Hematopoietic multipotent progenitor cell treated with erythropoietin and hydrocortisone succinate and interleukin-3 and kit ligand, for 4 days (in vitro differentiated cells): ENCODE measurements at places on chromosomes 11 and 22.

- no peak for DNase-seq
These were observed 13.4 kb downstream of the SEC14L4 start for GRCh38 chr22:30492144-30492543.

GRCh38 chr11:5038341-5038740 lies 8.0 kb upstream of the OR52J3 start:
- DNase-seq: no peak

- peak; percentile 31 for DNase-seq
These were observed 71.2 kb downstream of the HSD17B12 start for GRCh38 chr11:43751726-43752125.

GRCh38 chr11:74319139-74319816 lies 7.8 kb upstream of the P4HA3 start:
- DNase-seq: no peak

- peak; percentile 16 for DNase-seq
These were observed 57.4 kb upstream of the WNT11 start for GRCh38 chr11:76263657-76264056.

- peak; percentile 62 for DNase-seq
These were observed 65.2 kb downstream of the FBXO7 start for GRCh38 chr22:32539631-32540421.

GRCh38 chr11:114972105-114972504 lies 293.8 kb downstream of the NXPE2 start:
- DNase-seq: no peak

GRCh38 chr22:30079952-30080533 lies at the start of gene HORMAD2:
TSS of gene HORMAD2 (plus strand) at chr22:30080464. CDS start at chr22:30093953, 13,489 bp downstream.
- DNase-seq: peak; percentile 49

GRCh38 chr22:49660794-49661781 lies 166.6 kb downstream of the BRD1 start:
- DNase-seq: no peak

DNA sequence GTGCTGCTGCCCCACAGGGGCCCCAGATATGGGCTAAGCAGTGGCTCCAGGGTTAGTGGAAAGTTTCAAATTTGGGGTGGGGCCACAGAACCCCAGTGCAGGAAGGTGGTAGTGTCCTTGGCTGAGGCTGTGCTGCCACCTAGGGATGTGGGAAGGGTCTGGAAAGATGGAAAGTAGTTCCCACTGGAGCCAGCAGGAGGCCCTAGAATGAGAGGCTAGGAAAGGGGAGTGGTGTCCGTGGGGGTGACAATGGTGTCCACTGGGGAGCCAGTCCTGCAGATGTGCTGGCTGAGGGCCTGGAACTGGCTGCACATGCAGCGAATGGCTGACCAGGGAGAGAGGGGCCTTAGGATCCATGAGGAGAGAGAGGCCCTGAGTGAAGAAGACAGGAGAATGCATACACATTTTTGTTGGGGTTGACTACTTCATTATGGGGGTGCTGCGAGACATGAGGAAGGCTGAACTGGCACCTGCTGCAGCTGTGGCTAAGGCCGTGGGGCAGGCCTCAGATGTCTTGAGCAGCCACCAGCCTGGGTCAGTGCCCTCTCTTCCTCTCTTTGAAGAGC lies 21.1 kb downstream of the RFPL3 start:
- peak; percentile 73 for DNase-seq

GRCh38 chr22:23120415-23120899 lies 21.3 kb downstream of the RSPH14 start:
- no peak for DNase-seq

GRCh38 chr11:624705-625635 lies at the start of gene CDHR5:
TSS of gene CDHR5 (minus strand) at chr11:624955. CDS start at chr11:624902, 53 bp downstream.
- DNase-seq: no peak

DNA sequence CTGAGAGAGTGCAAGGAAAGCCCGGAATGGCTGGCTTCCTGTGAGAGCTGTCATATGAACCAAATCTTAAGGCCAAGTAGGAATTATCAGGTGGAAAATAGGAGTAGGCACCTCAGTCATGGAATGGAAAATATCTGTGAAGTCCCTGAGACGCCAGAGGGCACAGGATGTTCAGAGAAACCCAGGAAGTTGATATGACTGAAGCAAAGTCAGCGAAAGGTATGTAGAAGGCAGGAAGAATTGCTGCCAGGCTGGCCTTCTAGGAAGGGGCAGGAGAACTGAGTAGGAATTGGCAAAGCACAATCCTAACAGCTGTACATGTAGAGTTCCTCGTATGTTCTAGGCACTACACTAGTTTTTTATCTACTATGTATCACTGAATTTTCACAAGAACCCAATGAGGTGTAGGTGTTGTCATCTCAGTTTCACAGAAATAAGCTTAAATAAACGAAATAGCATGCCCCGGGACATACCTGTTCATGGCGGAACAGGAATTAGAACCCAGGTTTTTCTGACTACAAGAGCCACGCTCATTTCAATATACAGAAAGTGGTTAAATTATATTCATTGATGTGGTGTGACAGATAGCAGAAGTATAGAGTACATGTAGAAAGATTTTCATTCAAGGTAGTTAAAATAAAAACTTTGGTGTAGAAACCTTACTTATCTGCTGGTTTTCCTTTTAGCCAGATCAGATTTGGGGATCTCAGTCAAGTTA lies 17.0 kb downstream of the HMGXB4 start:
- DNase-seq: no peak

DNA sequence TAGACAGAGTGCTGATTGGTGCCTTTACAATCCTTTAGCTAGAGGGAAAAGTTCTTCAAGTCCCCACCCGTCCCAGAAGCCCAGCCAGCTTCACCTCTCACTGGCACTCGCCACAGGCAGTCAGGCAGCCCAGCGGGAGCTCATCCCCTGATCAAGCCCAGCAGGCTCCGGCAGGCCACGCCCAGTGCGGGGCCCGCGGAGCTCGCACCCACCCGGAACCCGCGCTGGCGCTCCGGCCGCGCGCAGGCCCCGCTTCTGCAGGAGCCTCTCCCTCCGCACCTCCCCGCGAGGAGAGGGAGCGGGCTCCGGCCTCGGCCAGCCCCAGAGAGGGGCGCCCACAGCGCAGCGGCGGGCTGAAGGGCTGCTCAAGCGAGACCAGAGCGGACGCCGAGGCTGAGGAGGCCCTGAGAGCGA lies 202.4 kb upstream of the PDGFD start:
- no peak for DNase-seq

- DNase-seq: no peak
These were observed 42.5 kb downstream of the CABIN1 start for GRCh38 chr22:24053481-24054226.

DNA sequence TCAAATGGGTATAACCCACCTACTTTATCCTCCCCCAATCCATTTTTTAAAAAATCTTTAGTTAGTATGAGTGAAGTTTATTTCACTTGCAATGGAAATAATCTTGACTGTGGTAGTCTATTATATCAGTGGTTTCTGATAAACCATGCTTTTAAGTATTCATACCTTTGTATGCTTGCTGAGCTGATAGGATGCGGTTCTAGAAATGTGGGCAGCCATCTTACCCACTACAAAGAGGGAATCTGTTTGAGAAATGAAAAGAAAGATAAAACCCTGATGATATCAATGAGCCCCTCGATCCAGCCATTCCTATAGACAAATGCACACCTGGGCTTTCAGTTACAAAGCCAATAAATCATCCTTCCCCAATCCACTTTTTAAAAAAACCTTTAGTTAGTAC lies 13.8 kb upstream of the PVALB start:
- DNase-seq: no peak

DNA sequence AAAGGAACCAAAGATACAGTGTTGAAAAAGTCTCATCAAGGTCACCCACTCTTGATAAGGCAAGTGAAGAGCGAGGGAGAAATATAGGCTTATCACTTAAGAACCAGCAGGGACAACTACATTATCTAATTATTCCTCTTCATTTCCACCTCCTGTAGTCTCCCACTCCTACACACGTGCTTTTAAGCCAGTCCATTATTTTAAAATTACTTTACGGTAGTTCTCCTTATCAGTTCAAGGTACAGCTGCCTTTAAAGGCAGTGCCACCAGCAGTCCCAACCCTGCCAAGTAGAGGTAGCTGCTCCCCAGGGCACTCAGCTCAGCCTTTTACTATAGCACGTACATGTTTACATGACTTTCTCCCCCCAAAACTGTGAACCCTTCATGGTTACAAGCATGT lies 161.5 kb upstream of the BLID start:
- DNase-seq: peak; percentile 34

- no peak for DNase-seq
These were observed 85.5 kb upstream of the WNT11 start for GRCh38 chr11:76291576-76292526.

DNA sequence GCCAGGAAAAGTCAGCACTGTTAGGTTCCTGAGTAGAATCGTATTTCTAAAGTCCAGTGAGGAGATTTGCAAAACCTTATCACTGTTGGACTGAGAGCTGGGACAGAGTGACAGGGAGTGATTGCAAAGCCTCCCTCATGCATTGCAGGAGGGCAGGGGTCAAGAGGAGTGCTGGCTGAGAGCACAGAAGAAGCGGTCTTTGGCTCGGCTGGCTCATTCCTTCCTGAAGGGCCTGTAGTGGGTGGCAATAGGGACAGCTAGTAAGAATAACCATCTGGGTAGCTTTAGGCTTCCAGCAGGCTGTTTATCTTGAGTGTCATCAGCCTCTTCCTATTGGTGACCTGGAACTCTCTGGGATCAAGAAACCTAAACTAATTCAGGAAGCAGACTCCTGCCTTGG lies 53.4 kb downstream of the CD44 start:
- no peak for DNase-seq

- DNase-seq: no peak
These were observed 261 bp upstream of the SCT start for GRCh38 chr11:627308-627576.

DNA sequence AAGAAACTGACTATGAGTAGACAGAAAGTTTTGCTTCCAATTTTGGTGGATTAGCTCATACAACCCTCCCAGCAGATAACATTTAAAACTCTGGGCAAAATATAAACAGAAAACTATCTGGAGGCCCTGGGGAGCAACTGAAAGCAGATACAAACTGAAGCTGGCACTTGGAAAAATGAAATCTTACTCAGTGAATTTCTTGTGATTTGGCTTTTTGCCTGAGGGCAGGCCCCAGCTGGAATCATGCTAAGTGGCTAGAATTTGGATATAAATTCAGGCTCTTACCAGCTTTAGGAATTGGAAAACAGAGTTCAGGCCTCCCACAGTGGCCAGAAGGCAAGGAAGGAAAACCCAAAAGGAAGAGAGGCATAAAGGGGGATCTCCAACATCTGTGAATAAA lies 85.8 kb downstream of the EFCAB6 start:
- DNase-seq: no peak

- no peak for DNase-seq
These were observed 42.5 kb downstream of the ATG16L2 start for GRCh38 chr11:72856551-72857345.

- DNase-seq: peak; percentile 46
These were observed 1.3 kb downstream of the MACROD1 start for GRCh38 chr11:64164392-64165312.

DNA sequence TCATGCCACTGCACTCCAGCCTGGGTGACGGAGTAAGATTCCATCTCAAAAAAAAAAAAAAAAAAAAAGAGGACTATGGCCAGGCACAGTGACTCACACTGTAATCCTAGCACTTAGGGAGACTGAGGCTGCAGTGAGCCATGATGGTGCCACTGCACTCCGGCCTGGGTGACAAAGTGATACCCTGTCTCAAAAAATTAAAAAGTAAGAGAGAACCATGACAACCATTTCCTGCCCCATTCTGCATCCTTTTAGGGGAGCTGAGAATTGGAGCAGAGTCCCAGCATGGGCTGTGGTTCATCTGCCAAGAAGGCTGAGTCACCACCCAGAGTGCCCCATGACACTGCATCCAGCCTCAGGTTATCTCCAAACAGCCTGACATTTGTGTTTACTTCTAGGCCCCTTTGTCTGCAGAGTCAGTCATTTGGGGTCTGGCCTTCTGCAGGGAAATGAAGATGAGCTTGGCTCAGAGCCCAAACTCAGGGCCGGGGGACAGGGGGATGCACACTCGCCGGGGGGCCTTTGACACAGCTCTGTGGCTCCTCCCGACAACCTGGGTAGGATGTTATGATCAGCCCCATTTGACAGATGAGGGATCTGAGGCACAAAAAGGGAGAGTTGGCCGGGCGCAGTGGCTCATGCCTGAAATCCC lies 4.7 kb downstream of the CSDC2 start:
- peak; percentile 88 for DNase-seq

DNA sequence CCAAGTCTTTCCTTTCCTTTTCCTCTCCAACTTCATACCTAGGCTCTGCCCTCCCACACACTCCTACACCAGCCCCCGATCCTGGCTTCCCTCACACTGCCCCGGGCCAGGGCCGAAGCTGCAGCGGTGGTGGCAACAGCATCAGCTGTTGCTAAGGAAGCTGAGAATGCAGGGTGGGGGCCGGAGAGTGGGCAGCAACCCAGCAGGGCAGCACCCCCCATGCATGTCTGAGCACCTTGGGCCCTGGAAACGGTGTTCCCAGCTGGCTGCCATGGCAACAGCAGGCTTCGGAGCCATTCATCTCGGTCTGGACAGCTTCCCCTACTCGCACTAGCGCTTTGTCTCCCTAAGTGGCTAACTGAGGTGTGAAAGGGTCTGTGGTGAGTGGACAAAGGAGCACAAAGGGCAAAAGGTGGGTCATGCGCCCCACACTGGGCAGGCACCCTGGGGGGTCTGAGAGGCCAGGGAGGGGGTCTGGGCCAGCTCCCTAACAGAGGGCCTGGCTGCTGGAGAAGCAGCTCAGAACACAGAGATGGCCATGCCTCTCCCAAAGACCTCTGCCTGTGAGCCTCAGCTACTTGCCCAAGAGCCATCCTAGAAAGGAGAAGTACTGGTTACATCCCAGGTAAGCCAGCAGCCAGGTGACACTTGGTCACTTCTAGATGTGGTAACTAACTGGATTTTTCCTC lies 42.1 kb upstream of the JAM3 start:
- DNase-seq: no peak

DNA sequence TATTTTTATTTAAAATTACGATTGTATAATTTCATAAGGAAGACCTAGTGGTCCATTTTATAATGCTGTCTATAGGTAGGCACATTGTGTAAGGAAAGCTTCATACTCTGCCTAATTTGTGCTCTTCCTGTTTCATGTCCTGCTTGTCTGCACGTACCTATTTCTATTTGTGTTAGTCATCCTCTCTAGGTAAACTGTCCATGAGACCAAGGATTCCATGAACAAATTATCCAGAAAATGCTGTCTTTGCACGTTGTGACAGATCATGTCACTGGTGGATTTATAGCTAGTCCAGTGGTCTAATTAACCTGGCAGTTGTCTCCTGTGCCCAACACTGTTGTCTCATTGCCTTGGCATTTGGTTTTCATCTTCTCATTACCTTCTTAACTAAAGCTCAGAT lies 44.7 kb downstream of the DNAJC24 start:
- no peak for DNase-seq

DNA sequence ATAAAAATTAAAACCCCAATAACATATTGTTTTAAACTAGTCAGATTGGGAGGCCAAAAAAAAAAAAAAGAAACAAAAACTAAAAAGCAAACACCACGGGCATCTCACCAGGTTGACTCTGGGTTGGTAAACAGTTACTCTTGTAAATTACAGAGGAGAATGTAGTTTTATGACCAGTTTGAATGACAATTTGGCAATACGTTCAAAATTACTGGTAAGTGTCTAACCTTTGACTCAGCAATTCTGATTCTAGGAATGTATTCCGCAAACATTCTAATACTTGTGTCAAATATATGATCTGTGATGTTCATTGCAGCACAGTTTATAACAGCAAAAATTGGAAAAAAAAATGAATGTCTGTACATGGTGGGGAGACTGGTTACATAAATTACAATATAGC lies 1376.0 kb downstream of the TBC1D22A start:
- peak; percentile 3 for DNase-seq
